ENCODE measurements at places on chromosomes 13 and 19.

DNA sequence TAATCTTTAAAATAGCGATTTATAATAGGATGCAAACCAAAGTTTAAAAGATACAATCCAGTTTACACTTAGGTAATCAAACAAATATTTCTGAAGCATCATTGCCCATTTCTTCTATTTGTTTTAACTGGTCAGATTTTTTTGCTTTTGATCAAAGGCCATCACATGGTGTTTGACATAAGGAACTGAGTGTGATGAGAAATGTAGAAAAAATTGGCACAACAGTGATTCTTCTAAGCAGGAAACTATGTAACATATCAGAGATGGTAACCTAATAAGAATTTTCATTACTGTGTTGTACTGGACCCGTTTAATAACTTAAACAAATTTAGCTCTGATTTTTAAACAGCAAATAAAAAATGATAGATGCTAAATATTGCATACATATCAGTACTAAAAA, 644.7 kb upstream of the KLF12 start:
- DNase-seq = no peak

- no peak for DNase-seq
Observed at GRCh38 chr13:48249018-48249417, 16.0 kb downstream of the ITM2B start.

- DNase-seq = no peak
Observed at GRCh38 chr19:13004273-13004672, 9.0 kb downstream of the NFIX start.

DNA sequence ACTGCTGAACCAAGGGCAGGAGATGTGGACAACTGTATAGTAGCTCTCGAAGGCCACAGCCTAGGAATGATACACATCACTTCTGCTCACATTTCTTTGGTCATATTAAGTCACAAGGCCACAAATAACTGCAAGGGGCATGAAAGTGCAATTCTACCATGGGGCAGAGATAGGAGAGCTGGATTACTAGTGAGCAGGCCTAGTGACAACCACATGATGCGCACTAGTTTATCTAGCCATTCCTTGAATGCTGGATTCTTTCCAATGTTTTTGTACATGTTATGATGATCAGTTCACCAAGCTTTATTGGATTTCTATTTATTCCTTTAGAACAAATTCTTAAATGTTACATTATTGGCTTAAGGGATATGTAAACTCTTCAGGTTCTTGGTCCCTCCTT, 100.7 kb downstream of the MIPEP start:
- DNase-seq = no peak

GRCh38 chr13:113897161-113897560, 33.3 kb upstream of the GAS6 start:
- DNase-seq = no peak

Measured in CD4-positive, alpha-beta T cell treated with Interleukin-6 at 100 ng/mL for 8 hours (primary cell).